ENCODE measurements at places on chromosomes 4 and X. TPM values are rescaled to one million over a fixed set of nuclear protein-coding genes. Genes with fewer than 3 reads are reported as not detected.

DNA sequence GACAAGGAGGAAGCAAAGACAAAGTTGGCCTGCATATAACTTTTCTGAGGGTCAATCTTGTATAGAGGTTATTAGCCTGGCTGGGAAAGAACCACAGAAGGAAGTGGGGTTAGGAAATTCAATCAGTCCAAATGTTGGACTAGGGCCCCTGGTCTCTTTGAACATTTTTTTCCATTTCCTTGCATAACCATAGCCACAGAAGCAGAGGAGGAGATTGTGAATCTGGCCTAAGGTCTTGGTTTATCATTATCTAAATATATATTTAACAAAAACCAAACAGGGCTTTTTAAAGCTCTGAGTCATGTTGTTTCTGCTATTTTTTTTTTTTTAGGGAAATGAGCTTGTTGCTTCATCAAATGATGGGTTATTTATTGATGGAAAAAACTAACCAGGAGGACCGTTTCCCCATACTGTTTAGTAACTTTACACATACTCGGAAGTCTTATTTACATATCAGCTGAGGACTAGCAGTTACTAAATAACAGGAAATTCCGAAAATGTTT is 97.7 kb upstream of the ACSL4 start:
- no peaks in the 10 kb centered on the region for H3K27me3 ChIP-seq
- H3K4me1 ChIP-seq = no peaks in the 10 kb centered on the region
- no peaks in the 10 kb centered on the region for H3K36me3 ChIP-seq

DNA sequence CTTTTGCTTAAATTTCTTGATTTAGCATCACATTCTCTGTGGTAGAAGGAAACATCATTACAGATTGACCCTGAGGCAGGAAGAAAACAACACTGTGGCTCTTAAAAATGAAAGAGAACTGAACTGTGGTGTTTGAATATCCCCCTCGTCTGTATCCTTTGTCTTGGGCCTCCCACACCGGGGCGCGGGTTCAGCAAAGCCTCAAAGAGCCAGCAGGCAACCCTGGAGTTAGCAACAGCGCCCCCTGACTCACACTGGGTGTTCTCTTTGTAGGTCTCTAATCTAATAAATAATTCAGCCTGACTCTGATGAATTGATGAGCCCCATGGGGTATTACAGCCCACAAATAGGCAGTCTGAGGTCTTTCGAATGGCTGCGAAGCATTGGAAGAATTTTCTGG is 46.1 kb upstream of the CTSO start:
- DNase-seq = no peak
- no peak overlapping the region for H3K4me3 ChIP-seq
- H3K36me3 ChIP-seq = no peaks in the 10 kb centered on the region
- no peaks in the 10 kb centered on the region for H3K27me3 ChIP-seq

DNA sequence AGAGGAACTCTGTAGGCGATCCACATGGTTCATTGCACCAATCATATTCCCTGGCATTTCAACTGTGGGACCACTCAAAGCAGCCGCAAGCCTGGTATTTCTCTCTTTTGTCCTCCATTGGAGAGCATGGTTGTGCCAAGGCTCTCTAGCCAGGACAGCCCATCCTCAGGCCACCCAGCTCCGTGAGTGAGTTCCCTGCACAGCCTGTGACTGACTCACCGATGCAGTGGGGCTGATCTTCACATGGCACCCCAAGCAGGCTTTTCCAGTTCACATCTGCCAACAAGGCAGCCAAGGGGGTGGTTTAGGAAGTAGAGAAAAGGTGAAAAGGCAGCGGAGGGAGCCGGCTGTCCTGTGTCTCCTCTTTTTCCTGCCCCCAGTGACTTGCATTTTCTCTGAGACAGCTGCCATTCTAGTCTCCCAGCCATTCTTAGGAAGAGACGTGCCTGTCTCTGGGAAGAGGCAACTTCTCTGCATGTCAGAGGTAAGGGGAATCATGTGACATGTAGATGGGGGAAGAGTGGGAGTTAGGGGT is 69.2 kb downstream of the MID1IP1 start:
- H3K4me1 ChIP-seq = no peaks in the 10 kb centered on the region
- H3K27me3 ChIP-seq = no peaks in the 10 kb centered on the region
- no peaks in the 10 kb centered on the region for H3K36me3 ChIP-seq

GRCh38 chr4:8394061-8394519 is 46.4 kb downstream of the ACOX3 start:
- peaks cover 32% of the 10 kb centered on the region for H3K36me3 ChIP-seq
- DNase-seq = no peak
- no peak overlapping the region for H3K4me3 ChIP-seq
- no peaks in the 10 kb centered on the region for H3K4me1 ChIP-seq
- no peak overlapping the region for H3K27ac ChIP-seq

The SRPK3 gene
- total RNA-seq = not detected

The BTK gene
- 0.49 TPM for total RNA-seq

DNA sequence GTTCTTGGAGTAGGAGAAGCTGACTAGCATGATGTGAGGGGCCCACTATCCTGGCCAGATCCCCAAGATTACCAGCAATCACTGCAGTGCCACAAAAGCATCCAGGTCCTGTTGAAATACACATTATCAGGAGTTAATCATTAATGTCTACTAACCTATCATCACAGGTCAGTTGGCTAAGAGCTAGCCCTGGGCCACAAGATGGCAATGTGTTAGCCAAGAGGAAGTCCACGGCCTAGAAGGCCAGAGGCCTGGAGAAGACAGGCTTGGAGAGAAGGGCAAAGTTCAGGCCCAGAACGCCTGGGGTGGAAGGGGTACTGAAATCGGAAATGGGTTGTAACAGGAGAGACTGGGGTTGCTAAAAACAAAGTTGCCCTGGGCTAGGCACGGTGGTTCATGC is 19.9 kb upstream of the KIAA1210 start:
- no peak overlapping the region for H3K4me3 ChIP-seq
- no peak for DNase-seq
- H3K36me3 ChIP-seq = no peaks in the 10 kb centered on the region
- no peaks in the 10 kb centered on the region for H3K4me1 ChIP-seq
- H3K27ac ChIP-seq = no peak overlapping the region

- no peak overlapping the region for H3K4me3 ChIP-seq
- H3K36me3 ChIP-seq = peaks cover 69% of the 10 kb centered on the region
- no peak for DNase-seq
- no peaks in the 10 kb centered on the region for H3K27me3 ChIP-seq
- peaks cover 86% of the 10 kb centered on the region for H3K4me1 ChIP-seq
These were observed 12.9 kb downstream of the CD40LG start for GRCh38 chrX:136660896-136661295.

DNA sequence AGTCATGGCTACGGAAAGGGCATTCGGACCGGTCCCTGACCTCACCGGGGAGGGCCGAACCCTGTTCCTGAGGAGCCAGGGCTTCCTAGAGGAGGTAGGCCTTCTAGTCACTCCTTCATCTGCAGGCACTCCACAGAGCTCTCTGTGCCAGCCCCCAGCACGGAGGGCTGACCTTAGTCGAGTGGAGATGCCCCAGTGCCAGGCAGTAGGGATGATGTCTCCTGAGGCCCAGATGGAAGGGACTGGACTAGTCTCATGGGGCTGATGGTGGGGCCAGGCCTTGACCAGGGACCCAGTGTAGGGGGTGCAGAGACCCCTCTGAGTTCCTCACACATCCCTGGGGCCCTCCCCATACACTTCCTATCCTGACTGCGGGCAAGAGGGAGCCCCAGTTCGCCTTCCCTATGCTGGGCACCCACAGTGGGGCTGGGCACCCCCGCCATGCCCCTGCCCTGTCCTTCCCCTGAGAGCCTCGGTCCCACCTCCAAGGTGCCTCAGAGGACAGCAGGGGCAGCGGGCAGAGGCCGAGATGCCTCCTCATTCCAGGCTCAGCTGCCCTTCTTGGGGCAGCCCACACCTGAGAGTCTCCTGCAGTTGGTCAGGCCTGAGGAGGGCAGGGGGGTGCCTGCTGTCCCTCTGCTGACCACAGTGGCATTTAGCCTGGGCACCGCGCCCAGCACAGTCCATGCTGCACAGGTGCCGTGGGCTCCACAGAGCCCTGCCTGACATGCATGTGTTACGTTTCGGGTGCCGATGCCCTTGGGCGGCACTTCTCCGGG is 1.4 kb upstream of the MSANTD1 start:
- H3K4me3 ChIP-seq = no peak overlapping the region
- H3K4me1 ChIP-seq = peaks cover 9% of the 10 kb centered on the region
- H3K27me3 ChIP-seq = no peaks in the 10 kb centered on the region
- no peak for DNase-seq
- no peaks in the 10 kb centered on the region for H3K36me3 ChIP-seq
- H3K27ac ChIP-seq = no peak overlapping the region

- no peak overlapping the region for H3K27ac ChIP-seq
- no peaks in the 10 kb centered on the region for H3K4me1 ChIP-seq
- no peak overlapping the region for H3K4me3 ChIP-seq
- DNase-seq = no peak
- no peaks in the 10 kb centered on the region for H3K27me3 ChIP-seq
- H3K36me3 ChIP-seq = no peaks in the 10 kb centered on the region
These were observed 162.1 kb downstream of the PCDH18 start for GRCh38 chr4:137370206-137370633.

GRCh38 chr4:8233672-8234484 is 34.8 kb downstream of the SH3TC1 start:
- H3K4me3 ChIP-seq = no peak overlapping the region
- DNase-seq = no peak
- H3K27ac ChIP-seq = no peak overlapping the region
- peaks cover 49% of the 10 kb centered on the region for H3K36me3 ChIP-seq
- no peaks in the 10 kb centered on the region for H3K27me3 ChIP-seq

The NR0B1 gene
- not detected for total RNA-seq

The ASMT gene
- total RNA-seq = 0.50 TPM

- no peaks in the 10 kb centered on the region for H3K36me3 ChIP-seq
- no peak overlapping the region for H3K4me3 ChIP-seq
- H3K27ac ChIP-seq = no peak overlapping the region
- H3K4me1 ChIP-seq = no peaks in the 10 kb centered on the region
- no peaks in the 10 kb centered on the region for H3K27me3 ChIP-seq
These were observed 46.1 kb upstream of the GPR78 start for GRCh38 chr4:8534129-8534528.

DNA sequence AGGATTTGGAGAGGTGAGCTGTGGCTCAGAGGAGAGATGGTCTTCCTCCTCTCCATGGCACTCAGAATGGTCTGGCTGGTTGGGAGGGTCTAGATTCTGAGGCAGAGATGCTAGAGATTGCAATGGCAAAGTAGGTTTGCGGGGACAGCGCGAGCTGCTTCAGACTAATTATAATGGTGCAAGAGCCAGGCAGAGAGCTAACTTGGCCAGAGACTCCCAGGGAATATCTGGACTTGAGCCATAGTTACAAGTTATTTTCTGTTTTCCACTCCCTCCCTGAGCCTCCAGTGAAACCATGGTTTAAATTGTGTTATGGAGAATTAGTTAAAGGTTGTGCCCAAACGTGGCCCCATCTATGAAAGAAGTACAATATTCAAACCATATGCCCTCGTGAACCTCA is 44.7 kb upstream of the ELF2 start:
- H3K36me3 ChIP-seq = no peaks in the 10 kb centered on the region
- DNase-seq = no peak
- H3K27ac ChIP-seq = no peak overlapping the region
- no peak overlapping the region for H3K4me3 ChIP-seq

- H3K36me3 ChIP-seq = no peaks in the 10 kb centered on the region
- DNase-seq = no peak
- no peak overlapping the region for H3K27ac ChIP-seq
- no peak overlapping the region for H3K4me3 ChIP-seq
These were observed 8.9 kb upstream of the CD38 start for GRCh38 chr4:15769202-15769601.

DNA sequence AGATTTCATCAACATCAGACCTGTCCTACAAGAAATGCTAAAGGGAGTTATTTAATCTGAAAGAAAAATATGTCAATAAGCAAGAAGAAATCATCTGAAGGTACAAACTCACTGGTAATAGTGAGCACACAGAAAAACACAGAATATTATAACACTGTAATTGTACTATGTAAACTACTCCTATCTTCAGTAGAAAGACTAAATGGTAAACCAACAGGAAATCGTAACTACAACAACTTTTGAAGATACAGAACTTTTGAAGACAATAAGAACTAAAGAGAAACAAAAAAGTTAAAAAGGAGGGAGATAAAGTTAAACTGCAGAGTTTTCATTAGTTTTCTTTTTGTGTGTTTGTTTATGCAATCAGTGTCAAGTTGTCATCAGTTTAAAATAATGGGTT is 12.4 kb downstream of the MED14 start:
- H3K27me3 ChIP-seq = no peaks in the 10 kb centered on the region
- H3K4me3 ChIP-seq = no peak overlapping the region
- peaks cover 15% of the 10 kb centered on the region for H3K36me3 ChIP-seq
- DNase-seq = no peak

- H3K4me3 ChIP-seq = no peak overlapping the region
- H3K27me3 ChIP-seq = no peaks in the 10 kb centered on the region
- no peak overlapping the region for H3K27ac ChIP-seq
- no peaks in the 10 kb centered on the region for H3K4me1 ChIP-seq
These were observed 28.7 kb upstream of the STOX2 start for GRCh38 chr4:183876268-183876934.

The MAGEC3 gene
- total RNA-seq = not detected

DNA sequence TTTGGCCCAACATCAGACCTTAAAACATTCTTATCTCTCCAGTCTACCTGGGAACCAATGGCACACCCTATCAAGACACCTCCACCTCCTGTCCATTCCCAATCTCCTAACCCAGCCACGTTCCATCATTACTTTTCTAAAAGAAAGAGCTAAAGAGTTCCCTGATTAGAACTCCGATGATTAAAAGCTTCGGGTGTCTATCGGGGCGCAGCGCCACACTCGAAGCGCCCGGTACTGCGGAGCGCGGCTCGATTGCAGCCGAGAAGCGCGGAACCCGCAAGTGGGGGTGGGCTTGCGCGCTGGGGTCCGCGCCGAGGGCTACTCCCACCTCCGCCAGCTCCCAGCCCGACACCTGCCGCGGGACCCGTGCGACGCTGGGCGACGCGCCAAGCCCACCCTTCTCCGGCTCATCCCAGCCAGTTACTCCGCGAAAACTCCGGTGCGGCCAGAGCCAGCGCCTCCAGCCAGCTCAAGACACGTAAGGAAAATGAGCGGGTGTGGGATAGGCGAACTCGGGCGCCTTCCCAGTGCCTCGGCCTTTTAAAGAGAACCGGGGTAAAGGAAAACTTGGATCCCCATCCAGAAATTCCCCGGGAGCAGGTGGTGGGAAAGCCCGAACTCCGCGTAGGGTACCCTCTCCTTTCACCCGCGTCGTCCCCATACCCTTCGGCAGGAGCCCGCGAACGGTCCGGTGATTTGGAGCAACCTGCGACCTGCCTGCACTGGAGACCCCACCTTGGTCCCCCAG is 593 bp downstream of the NPY1R start:
- peaks cover 12% of the 10 kb centered on the region for H3K4me1 ChIP-seq
- no peak overlapping the region for H3K4me3 ChIP-seq
- no peaks in the 10 kb centered on the region for H3K36me3 ChIP-seq
- no peak overlapping the region for H3K27ac ChIP-seq

GRCh38 chrX:29470030-29470429 is 745.3 kb upstream of the MAGEB2 start:
- H3K4me1 ChIP-seq = no peaks in the 10 kb centered on the region
- no peak overlapping the region for H3K27ac ChIP-seq
- no peaks in the 10 kb centered on the region for H3K27me3 ChIP-seq
- no peaks in the 10 kb centered on the region for H3K36me3 ChIP-seq
- no peak for DNase-seq

The PAGE2B gene
- 1.0 TPM for total RNA-seq

Data from CD4-positive, alpha-beta T cell (primary cell).